CD4-positive, alpha-beta T cell treated with Interleukin-1 beta for 1 hour (primary cell): ENCODE measurements at places on chromosomes 4 and X.

DNA sequence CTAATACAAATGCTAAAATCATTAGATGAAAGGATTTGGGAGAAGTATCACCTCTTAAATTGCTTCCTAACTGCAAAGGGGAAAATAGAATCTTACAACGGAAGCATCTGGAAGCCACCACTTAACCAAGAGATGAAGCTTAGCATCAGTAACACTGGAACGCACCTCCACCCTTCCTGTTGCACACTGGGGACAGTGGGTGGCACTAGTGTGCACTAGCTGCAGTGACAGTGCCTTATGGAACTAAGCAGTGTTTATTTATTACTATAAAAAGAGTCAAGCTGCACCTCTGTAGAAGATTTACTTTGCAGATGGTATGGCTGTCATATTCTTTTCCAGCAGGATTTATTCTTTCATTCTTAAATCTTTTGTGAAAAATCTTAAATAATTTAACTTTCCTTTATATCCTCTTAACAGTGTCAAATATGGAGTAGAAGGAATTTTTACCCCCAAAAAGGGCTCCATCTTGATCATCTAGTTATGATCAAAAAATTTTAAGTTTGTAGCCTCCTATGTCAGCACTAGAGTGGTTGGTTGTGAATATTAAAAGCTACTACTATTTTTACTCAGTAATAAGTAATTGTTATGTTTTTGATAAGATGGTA, 76.7 kb downstream of the SCD5 start:
- peak; percentile 14 for DNase-seq

GRCh38 chr4:152304220-152304619, 231.7 kb downstream of the FBXW7 start:
- DNase-seq: no peak

- no peak for DNase-seq
These were observed 10.1 kb downstream of the PITX2 start for GRCh38 chr4:110612631-110613269.

GRCh38 chr4:29046186-29046585, 1674.0 kb upstream of the PCDH7 start:
- no peak for DNase-seq

DNA sequence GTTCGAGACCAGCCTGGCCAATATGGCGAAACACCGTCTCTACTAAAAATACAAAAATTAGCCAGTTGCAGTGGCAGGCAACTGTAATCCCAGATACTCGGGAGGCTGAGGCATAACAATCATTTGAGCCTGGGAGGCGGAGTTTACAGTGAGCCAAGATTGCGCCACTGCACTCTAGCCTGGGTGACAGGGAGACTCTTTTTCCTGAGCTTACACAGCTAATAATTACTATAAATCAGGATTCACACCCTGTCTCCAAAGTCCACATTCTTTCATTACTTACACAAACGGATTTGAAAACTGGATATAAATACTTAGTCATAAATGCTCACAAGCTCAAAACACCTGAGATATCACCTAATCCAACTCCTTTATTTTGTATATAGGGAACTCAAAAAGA, 151.6 kb downstream of the LRBA start:
- DNase-seq: no peak

GRCh38 chr4:176357359-176358082, 37.8 kb downstream of the SPCS3 start:
- DNase-seq: no peak

DNA sequence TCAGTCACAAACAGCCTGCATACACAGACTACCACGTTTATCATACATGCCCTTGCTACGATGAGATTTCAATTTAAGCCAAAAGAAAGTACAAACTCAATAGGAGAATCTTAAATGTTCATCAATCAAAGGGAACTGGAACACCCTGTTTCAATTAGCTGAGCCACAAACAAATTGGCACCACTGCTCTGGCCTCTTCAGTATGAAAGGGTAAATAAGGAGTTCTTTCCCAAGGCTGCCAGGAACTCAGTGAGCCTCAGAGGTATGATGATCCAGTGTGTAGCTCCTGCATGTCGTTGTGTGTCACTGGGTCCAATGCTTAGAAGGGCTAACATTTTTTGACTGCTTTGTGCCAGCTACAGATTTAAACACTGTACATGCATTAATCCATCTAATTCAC, 5.4 kb downstream of the RNF150 start:
- no peak for DNase-seq

- no peak for DNase-seq
These were observed 344.2 kb downstream of the GRIA2 start for GRCh38 chr4:157564771-157565170.

- DNase-seq: no peak
These were observed 13.1 kb downstream of the TCEAL7 start for GRCh38 chrX:103343105-103343504.

- DNase-seq: no peak
These were observed 1.5 kb downstream of the ABCE1 start for GRCh38 chr4:145099653-145100052.

DNA sequence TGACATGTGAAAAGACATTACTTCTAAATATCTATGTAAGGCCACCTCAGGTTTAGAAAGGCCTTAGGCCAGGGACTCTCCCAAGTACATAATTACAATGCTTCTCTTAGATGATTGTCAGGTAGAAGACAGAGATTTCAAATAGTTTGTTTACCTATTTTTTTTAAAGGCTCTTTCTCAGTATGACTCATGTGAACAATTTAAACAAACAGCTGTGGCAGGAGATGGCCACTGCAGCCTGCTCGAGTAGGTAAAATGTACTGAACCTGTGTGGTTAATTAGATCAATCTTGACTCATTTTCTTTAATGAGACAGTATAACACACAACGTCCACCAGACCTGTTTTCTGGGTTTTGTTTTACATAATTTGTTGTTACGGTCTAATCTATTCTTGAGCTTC, 50.2 kb downstream of the LEF1 start:
- DNase-seq: no peak

DNA sequence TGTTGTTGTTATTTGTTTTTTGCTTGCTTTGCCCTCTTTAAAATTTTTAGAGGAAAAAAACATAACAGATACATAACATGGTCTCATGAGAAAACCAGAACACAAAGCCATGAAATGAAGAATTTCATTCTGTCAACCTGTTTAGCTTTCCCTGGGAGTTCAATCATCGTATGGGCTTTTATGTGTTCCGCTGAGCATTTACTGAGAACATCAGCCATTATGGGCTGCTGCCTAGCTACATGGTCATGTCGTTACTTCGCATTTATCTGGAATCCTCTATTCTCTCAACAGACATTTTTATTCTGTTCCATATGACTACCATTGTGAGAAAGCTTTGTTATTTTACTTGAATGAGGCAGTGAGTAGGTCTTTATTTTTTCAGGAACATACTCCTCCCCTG, 51.4 kb downstream of the NDST3 start:
- DNase-seq: no peak

DNA sequence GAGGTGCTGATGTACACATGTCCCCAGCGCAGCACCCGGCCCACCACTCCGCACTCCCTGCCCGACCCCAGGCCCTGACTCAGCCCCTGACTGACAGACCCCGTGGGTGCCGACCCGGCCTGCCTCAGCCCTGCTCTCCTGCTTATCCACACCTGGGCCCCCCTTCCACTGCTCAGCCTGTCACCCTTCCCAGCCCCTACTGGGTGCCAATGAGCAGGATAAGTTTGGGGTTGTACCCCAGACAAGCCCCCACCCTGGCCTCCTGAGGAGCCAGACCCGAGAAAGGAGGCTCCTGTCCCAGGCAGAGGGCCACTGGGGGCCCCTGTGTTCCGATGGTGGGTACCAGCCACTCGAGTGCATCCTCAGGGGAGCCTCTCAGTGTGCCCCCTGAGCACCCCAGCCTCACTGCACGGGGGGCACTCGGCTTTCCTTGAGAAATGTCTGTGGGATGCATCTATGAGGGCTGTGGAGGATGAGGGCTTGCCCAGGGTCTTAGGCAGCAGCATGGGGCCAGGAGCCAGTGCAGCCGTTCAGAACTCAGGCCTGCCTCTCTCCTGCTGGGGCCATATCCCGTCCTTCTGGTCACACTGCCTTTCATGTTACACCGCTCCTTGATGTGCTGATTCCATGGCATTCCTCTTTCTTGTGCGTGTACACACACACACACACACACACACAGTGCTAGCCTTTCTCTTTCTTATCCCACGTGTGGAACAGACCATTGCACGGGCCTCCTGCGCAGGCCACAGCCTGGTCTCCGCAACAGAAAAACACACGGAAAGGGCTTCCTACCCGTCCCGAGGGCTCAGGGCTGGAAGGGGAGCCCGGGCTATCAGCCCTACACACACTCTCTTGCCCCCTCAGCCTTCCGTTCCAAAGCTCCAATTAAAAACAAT, 220.1 kb upstream of the PSAPL1 start:
- no peak for DNase-seq

- no peak for DNase-seq
These were observed 26.5 kb downstream of the SPARCL1 start for GRCh38 chr4:87502580-87503238.

- no peak for DNase-seq
These were observed 1293.4 kb downstream of the ARAP2 start for GRCh38 chr4:34950926-34951325.

GRCh38 chrX:153342762-153343558, 9.0 kb downstream of the ZNF275 start:
- no peak for DNase-seq

- DNase-seq: no peak
These were observed 496.9 kb upstream of the DIPK2B start for GRCh38 chrX:45697591-45697990.

DNA sequence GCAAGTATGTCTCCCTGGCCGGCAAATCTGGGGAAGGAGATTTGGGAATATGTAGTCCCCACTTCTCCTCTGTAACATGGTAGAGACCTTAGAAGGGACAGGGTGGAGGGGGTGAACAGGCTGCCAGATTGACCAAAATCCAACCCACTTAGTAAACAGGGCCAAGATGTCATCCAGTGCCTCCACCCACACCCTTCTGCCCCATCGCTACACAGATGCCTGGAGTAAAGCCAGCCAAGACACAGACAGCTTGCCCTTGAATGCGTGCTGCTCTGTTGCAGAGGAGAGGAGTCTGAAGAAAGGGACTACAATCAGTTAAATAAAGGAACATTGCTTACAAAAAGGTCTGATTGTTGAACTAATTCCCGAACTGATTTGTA, 160.1 kb upstream of the LDB2 start:
- no peak for DNase-seq

DNA sequence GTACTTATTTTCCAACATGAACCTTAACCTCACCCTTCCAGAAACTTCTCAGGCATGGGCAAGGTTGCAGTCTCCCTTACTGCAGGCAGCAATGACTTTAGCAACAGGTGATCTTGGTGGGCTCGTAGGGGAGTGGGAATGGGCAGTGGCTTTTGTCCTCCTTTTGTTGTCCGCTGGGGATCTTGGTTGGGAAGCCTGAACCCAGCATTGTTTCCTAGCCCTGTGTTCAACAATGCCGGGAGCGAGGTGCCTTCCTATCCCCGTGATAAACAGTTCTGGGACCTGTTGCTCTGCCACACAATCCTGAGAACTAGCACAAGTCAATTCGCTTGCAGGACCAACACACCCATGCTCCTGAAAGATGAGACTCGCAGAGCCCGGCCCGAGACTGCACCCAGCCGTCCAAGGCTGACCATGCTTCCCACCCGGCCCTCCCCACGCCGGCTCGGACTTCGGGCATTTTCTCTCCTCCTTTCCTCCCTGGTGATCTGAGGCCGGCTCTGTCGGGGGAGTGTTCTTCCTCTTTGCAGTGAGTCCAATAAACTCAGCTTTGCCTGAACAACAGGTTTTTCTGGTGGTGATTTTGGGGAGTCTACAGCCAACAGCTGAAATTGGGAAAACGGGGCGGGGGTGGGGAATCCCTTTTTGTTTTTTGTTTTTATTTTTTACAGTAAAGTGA, 20.2 kb downstream of the IRAK1 start:
- DNase-seq: no peak

GRCh38 chr4:167321299-167321698, 87.0 kb upstream of the SPOCK3 start:
- DNase-seq: no peak

DNA sequence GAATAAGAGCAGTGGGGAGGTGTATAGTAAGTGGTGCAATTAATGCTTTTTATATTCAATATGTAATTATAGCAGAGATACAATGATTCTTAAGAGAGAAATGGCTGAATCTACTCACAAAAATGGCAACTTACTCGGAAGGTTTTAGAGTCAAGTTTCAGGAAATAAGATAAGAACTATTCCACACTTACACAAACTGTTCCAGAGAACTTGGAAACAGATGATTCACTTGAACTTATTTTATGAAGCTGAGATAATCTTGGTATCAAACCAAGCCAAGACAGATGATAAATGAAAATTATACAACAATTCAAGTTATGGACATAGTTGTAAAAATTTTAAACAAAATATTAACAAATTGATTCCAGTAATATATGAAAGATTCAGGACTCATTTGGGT, 311.3 kb upstream of the HS3ST1 start:
- DNase-seq: no peak

GRCh38 chr4:14182148-14182547, 554.6 kb upstream of the BOD1L1 start:
- no peak for DNase-seq

GRCh38 chr4:72016011-72016410, 15.8 kb upstream of the NPFFR2 start:
- DNase-seq: no peak

- no peak for DNase-seq
These were observed 789.2 kb downstream of the KLHL13 start for GRCh38 chrX:117327373-117327772.

DNA sequence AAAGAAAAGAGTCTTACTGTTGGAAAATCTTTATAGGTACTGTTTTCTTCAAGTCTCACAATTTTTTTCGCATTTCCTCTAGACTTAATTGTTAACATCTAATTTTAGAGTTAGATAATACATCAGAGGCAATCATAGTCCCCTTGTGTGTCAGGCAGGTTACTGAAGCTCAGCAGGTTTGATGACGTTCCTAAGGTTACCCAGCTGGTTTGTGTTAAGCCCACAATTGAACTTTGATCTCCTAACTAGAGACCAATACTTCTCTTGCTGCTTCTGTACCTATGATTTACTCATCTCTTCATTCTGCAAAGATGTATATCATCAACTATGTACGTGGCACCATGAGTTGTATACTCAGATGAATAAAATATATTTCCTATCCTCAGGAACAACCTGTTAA, 131.6 kb upstream of the STIM2 start:
- DNase-seq: no peak

DNA sequence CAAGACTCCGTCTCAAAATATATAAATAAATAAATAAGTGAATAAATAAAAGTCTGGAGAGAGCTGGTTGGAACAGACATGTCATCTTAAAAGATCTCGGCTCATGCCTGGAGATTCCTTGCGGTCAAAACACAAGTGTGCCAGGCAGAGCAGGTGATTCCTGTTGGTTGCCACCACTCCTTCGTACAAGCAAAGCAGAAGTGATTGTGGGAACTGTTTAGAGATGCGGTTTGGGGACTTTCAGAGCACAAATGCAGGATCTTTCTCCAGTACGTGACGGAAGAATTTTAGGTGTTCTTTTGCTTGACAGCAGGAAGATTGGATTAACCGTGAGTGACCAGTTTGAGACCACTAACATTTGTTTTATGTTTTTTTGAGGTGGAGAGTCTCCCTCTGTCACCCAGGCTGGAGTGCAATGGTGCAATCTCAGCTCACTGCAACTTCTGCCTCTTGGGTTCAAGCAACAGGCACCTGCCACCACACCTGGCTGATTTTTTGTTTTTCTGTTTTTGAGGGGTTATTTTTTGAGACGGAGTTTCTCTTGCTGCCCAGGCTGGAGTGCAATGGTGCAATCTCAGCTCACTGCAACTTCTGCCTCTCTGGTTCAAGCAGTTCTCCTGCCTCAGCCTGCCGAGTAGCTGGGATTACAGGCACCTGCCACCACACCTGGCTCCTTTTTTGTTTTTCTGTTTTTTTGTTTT, 2.8 kb upstream of the CRLF2 start:
- DNase-seq: no peak
